Karpas-422 (cell line): ENCODE measurements at places on chromosomes 12 and 14. TPM values are rescaled to one million over a fixed set of nuclear protein-coding genes. Genes with fewer than 3 reads are reported as not detected.

Gene DCN
- total RNA-seq, result 612 and 1,580 TPM in 2 replicates

Gene KIF5A
- 21.5 and 24.0 TPM in 2 replicates for total RNA-seq

Gene TAS2R31
- 9.5 and 18.0 TPM in 2 replicates for total RNA-seq

Gene KCNMB4
- total RNA-seq, result 55.5 and 55.9 TPM in 2 replicates

Gene KRT78
- not detected in 2 replicates for total RNA-seq

Gene AKAP6
- total RNA-seq, result 0.54 and 2.3 TPM in 2 replicates

Gene SIX6
- not detected in 2 replicates for total RNA-seq

Gene NTF3
- total RNA-seq, result not detected in 2 replicates

Gene DBX2
- not detected in 2 replicates for total RNA-seq

- no peak for DNase-seq
These were observed 93.2 kb downstream of the CHST11 start for GRCh38 chr12:104549815-104550480.

DNA sequence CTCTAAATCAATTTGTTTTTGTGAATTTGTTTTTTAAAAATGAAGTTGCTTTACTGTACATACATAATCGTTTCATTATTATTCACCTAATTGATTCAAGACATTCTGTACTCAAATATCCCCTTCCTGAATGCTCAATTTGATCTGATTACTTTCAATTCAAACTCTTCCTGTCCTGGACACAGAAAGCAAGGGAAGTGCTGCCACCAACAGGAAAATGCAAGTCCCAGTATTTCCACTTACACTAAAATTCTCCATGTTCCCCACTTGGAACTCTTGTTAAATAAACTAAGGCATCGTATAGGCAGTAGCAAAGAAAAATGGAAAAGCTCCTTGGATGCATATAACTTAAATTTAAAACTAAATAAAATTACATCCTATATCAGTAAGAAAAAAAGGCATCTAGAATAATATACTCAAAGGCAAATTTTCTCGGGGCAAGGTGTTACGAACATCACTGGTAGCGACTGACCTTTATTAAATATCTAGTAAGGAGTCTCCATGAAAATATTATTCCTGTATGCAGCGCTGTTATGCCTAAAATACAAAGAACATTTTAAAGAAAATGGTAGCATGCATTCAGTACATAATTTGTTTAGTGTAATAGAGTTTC is 72.0 kb upstream of the DBX2 start:
- no peak for DNase-seq

- DNase-seq, result no peak
These were observed 216.2 kb upstream of the CAND1 start for GRCh38 chr12:67052981-67053380.

- DNase-seq, result no peak
These were observed 96.5 kb upstream of the VASH1 start for GRCh38 chr14:76664790-76665189.

GRCh38 chr14:96178461-96179321 is 25.9 kb upstream of the BDKRB2 start:
- DNase-seq, result no peak

GRCh38 chr12:32032205-32032810 is 73.1 kb downstream of the RESF1 start:
- DNase-seq, result no peak

DNA sequence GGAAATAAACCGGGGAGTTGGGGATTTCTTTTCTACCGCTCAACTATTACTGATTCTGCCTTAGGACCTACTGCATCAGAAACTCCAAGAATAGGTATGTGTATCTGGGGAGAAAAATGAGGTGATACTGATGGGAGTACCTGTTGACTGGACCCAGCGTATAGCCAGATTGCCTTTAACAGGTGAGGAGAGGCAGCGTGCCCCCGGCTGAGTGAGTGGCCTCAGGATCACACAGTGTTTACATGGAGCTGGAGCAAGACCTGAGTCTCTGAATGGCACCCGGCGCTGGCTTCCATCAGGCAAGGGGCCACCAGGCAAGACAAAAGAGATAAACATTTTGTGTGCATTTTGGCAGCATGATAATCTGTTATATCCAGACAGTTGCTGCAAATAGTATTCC is 496.2 kb downstream of the EGLN3 start:
- DNase-seq, result no peak

GRCh38 chr12:51009056-51009440 is 17.1 kb downstream of the SLC11A2 start:
- DNase-seq, result no peak

DNA sequence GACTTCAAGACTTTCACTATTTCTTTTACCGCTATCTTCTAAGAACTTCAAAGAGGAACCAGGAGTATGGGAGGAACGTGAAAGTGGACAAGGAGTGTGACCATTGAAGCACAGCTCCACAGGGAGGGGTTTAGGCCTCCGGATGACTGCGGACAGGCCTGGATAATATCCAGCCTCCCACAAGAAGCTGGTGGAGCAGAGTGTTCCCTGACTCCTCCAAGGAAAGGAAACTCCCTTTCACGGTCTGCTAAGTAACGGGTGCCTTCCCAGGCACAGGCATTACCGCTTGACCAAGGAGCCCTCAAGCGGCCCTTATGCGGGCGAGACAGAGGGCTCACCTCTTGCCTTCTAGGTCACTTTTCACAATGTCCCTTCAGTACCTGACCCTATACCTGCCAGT is 267.0 kb downstream of the RPL10L start:
- no peak for DNase-seq

GRCh38 chr12:17148706-17149105 is 542.7 kb upstream of the LMO3 start:
- DNase-seq, result no peak
